Glomerular endothelial cell (primary cell): ENCODE measurements at places on chromosomes 12 and 14. TPM values are rescaled to one million over a fixed set of nuclear protein-coding genes. Genes with fewer than 3 reads are reported as not detected.

Gene PRH2
- not detected in 2 replicates for total RNA-seq

Gene C12orf54
- not detected in 2 replicates for total RNA-seq

Gene GARIN6
- total RNA-seq = not detected in 2 replicates

Gene ZCCHC8
- total RNA-seq = 9.6 and 20.8 TPM in 2 replicates

Gene RIC8B
- total RNA-seq = 10.4 and 12.6 TPM in 2 replicates

Gene MEG3
- 134 and 219 TPM in 2 replicates for total RNA-seq

Gene TMPRSS12
- total RNA-seq = not detected in 2 replicates

Gene SOAT2
- total RNA-seq = not detected in 2 replicates

Gene CACNA2D4
- 0.76 TPM in 1 of 2 replicates, not detected in the other for total RNA-seq

Gene FAM90A1
- 0.06 TPM in 1 of 2 replicates, not detected in the other for total RNA-seq

Gene GPX2
- not detected in 2 replicates for total RNA-seq

Gene NGDN
- total RNA-seq = 24.6 and 26.5 TPM in 2 replicates

Gene SDSL
- 4.3 and 7.8 TPM in 2 replicates for total RNA-seq

Gene IFNG-AS1
- total RNA-seq = not detected in 2 replicates

Gene GSG1
- 0.10 TPM in 1 of 2 replicates, not detected in the other for total RNA-seq

Gene RHOJ
- total RNA-seq = 57.3 and 103 TPM in 2 replicates

Gene AKAP5
- total RNA-seq = 0.48 and 0.76 TPM in 2 replicates

Gene SCNN1A
- total RNA-seq = 0.24 TPM in 1 of 2 replicates, not detected in the other

Gene CCDC92
- total RNA-seq = 22.9 and 30.9 TPM in 2 replicates

Gene SLC5A8
- not detected in 2 replicates for total RNA-seq

Gene TMEM52B
- total RNA-seq = not detected in 2 replicates

Gene NANOG
- 0.82 TPM in 1 of 2 replicates, not detected in the other for total RNA-seq

Gene HNF1A
- not detected in 2 replicates for total RNA-seq

Gene AKAP3
- total RNA-seq = 1.2 and 2.6 TPM in 2 replicates

Gene OTUB2
- total RNA-seq = 5.7 and 8.2 TPM in 2 replicates

Gene CCDC184
- total RNA-seq = 0.41 TPM in 1 of 2 replicates, not detected in the other

Gene TMEM132C
- total RNA-seq = not detected in 2 replicates

Gene CLEC14A
- 318 and 389 TPM in 2 replicates for total RNA-seq

Gene OLR1
- 0.64 TPM in 1 of 2 replicates, not detected in the other for total RNA-seq

Gene LYZ
- total RNA-seq = not detected in 2 replicates

Gene WDHD1
- 4.2 and 5.1 TPM in 2 replicates for total RNA-seq

Gene TAS2R46
- total RNA-seq = 1.6 TPM in 1 of 2 replicates, not detected in the other
